Activated naive CD4-positive, alpha-beta T cell treated with Interleukin-2 at 50 U/mL for 16 hours (primary cell): ENCODE measurements at places on chromosomes 7 and 10.

GRCh38 chr10:61898435-61898778 lies 3.1 kb upstream of the ARID5B start:
- DNase-seq, result no peak

DNA sequence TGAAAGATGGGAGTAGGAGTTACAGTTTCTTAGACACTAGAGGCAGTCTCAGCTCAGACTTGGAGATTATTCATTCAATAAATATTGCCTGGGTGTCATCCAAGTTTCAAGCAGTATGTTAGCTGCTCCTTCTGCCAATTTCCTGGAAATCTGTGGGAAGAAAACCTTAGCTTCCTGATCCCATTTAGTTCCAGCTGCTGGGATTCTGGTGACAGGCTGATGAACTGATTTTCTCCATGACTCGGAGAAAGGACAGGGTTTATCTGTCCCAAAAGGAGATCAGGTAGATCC lies 95.8 kb downstream of the CLEC2L start:
- no peak for DNase-seq

- DNase-seq, result no peak
These were observed 12.8 kb downstream of the PRKG1 start for GRCh38 chr10:51087114-51087513.

GRCh38 chr7:94049615-94050014 lies 45.5 kb upstream of the BET1 start:
- DNase-seq, result no peak

GRCh38 chr10:111177379-111177778 lies 100.5 kb downstream of the ADRA2A start:
- no peak for DNase-seq

DNA sequence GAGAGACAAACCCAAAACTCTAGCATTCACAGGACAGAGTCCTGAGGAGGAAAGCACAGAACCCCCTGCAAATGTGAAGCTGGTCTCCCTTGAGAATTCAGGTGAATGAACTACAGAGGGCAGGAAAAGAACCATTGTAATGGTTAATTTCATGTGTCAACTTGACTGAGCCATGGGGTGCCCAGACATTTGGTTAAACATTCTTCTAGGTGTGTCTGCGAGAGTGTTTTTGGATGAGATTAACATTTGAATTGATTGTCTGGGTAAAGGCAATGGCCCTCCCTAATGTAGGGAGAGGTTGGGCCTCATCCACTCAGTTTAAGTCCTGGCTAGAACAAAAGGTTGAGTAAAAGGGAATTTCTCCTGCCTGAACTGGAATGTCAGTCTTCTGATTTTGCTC lies 15.7 kb upstream of the CDK1 start:
- no peak for DNase-seq

- DNase-seq, result no peak
These were observed 90.3 kb downstream of the JMJD1C start for GRCh38 chr10:63375458-63375857.

- DNase-seq, result no peak
These were observed 675 bp downstream of the SLC4A2 start for GRCh38 chr7:151060113-151060415.

DNA sequence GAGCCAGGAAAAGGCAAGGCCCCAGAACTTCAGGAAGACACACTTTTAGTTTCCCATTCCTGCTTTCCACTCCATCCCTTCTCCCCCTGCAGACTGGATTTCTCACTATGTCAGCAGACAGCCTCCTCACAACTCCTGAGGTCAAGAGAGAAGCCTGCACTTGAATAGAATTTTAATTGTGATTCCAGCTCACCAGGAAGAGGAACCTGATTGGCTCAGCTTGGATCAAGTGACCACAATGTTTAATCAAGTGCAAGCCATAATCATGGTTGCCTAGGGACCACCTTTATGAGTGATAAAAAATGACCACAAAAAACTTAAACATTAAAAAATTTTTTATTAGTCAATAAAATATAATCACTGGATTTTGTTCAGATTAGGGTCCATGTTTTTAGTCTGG lies 244.7 kb upstream of the RHOBTB1 start:
- DNase-seq, result no peak

DNA sequence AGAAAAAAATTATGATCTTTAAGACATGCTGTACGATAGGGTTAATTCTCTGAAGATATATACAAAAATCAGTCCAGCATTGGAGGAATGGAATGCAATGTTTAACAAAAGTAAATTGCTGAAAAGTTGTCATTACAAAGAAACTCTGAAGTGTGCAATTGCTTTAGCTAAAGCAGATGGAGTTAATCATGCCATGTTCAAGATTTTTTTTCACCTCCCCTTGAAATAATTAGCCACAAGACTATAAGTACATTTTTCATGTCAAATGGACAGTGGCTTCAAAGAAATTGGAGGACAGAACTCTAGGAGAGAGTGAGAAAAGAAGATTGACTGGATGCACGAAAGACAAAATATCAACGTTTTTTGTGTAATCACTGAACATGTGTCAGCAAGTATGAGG lies 63.1 kb upstream of the MEOX2 start:
- no peak for DNase-seq

DNA sequence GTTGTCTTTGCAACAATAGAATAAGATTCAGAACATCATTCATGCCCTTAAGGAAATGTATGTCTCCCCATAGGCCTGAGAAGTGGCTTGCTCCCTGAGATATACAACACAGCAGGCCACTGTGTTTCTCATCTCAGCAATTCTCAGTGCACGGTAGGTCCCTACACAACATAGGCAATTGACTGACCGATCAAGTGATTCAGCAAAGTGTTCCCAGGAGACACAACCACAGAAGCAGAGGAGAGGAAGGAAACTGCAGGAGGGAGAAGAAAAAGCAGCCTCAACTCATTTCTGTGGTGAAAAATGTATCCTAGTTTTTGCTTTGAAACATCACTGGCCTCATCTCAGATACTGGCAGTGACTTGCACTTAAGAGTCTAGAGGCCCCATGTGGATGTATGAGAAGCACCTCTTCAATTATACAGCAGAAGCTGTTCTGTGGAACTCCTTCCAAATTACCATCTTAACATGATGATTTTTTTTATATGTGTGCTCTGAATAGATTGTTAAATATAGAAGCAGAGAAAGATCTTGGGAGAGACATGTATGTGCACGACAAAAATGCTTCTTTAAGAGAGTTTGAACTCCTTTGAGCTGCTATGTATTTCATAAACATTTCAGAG lies 306.8 kb downstream of the XPNPEP1 start:
- no peak for DNase-seq

DNA sequence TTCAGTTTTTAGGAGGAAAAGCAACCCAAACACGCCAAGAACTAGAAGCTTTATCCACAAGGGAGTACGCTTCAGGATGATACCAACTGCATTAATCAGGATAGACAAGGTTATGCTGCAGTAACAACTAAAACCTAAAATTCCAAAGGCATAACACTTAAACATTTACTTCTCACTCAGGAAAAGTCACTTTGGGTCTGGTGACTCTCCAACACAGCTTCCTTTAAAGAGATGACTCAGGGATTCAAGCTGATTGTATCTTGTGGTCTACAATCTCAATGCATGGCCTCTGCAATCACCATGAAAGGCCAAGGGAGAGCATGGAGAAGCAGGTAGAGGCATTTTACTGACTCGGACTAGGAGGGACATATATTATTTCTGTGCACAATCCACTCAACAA lies 315.8 kb downstream of the KCNMA1 start:
- no peak for DNase-seq

GRCh38 chr7:28297801-28298459 lies 114.4 kb upstream of the CREB5 start:
- no peak for DNase-seq

DNA sequence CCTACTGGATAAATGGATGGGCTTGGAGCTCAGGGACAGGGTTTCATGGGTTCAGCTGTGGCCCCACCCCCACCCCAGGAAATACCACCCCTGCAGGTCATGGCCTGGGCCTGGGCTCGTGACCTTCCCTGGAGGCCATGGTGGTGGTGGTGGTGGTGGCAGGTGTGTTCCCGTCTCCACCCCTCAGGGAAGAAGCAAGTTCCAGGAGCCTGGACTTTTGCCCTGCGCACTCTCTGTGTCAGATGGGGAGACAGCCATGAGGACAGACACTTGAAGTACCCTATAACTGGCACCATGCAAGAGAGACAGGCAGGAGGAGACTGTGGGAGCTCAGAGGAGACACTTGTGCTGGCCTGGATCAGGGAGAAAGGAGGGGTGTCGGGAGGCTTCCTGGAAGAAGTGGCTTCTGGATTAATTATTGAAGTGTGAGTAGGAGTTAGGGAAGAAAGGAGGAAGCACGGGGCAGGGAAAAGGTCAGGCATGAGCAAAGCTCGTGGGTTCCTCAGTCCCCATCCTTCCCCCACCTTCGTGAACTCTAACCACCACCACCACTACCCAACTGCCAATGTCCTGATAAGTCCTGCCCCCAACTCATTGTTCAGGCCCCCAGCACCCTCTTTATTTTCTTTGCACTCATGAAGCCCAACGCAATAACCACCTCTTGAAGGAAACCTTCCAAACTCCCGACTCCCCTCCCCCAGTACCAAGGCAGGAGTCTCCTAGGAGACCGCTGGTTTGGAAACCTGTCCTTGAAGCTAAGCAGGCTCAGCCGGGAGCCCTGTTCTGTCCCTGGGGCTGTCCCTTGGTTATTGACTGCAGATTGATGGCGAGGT lies 8.9 kb downstream of the SH2B2 start:
- no peak for DNase-seq

DNA sequence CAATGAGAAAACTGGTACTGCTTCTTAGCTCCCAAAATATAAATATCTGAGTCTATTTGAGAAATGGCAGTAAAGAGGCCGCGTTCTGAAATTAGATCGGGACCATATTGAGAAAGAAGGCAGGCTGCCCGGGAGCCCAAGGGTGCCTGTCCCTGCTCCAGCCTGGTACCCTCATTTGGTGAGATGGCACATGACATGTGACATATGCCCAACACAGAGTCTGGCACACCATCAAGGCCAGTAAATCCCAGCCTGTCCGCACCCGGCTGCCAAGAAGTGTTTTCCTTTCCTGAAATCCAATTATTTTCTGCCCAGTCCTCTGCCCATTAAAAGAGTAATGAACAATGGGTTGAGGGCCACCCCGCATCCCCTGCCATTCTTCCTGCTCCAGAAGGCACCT lies 66.4 kb downstream of the CDH23 start:
- DNase-seq, result no peak

DNA sequence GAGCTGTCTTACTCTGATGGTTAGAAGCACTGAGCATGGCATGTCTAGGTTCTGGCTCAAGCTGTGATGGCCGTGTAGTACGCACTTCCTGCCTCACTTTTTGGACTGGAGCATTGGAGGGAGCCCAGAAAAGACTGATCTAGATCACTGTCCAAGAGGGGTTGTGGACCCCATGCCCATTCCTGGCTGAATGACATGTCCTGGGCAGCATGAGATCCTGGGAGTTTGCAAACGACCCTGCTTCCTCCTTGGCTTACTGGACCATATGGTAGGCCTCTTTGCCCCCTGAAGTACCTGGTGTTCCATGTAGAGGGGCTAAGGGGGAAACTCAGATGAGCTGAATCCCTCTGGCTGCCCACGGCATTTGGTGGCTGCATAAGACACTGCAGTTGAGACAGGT lies 36.7 kb downstream of the ARHGAP22 start:
- DNase-seq, result no peak

- no peak for DNase-seq
These were observed 109.5 kb upstream of the TMEM72 start for GRCh38 chr10:44801383-44802327.

DNA sequence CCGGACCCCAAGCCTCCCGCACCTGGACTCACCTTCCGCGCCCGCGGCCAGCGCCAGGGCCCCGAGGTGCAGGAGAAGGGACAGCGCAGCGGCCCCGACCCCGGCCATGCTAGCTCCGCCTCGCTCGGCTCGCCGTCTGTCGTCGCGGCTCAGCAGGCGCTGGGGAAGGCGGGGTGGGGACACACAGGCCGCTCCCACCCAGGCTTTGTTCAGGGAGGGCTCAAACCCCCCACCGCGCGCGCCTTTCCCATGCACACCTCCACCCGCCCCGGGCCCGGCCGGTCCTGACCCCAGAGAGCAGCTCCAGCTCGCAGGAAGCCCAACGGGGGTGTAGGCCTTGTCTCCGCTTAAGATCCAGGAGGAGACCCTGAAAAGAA lies at the start of gene KCP:
Gene KCP, minus strand, starts transcription at position 141 of the 377 bp plus-strand sequence. Its CDS starts 33 bp downstream, at position 108.
- DNase-seq, result no peak

DNA sequence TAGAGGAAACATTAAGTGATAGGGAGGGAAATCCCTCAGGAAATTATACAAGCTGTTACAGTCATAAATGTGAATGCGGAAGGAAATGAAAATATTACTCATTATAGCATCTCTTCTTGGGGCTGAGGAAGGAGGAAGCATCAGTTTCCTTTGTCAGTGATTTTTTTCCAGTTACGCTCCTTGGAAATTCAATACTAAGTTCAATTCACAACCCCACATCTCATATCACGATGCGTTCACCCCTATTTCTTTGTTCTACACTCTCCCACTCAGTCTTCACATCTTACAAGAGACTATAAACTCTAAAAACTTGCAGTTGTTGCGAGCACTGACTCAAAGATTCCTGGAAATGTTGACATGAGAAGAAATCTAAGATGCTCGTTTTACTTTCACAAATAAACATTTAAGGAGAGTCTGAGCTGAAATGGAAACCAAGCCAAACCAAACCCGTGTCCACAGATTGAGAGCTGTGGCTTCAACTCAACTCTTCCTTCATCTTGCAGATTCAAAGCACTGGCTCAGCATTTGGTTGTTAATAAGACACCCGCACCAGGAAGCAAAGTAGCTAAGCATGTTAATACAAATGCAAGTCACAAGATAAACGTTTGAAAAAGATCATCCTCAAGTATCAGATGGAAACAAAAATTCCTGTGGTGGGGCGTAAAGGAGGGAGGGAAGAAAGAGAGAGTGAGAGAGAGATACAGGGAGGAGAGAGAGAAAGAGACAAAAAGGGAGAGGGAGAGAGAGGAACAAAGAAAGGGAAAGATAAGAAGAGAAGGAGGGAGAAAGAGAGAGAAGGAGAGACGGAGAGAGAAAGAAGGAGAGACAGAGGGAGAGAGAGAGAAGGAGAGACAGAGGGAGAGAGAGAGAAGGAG lies 150.0 kb upstream of the RSU1 start:
- DNase-seq, result peak; percentile 19

DNA sequence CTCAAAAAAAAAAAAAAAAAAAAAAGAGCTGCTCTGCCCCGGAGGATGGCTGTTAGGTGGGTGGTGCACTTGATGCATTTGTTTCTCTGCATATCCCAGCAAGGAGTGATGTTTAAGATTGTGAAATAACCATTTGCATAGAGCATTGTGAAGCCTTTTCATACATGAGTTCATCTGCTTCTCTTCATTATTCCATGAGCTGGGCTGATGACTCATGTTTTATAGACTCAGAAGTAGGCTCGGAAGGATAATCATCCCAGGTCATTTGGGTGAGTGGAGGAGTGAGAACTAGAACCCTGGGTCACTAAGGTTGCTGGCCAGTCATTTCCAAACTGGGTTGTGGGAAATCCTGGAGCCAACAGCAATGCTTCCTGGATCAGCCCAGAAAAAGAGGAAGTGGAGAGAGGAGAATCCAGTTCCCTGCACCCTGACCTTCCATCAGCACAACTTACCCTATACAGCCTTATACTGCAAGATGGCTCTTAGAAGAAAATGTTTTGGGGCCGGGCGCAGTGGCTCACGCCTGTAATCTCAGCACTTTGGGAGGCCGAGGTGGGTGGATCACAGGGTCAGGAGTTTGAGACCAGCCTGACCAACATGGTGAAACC lies 45.3 kb downstream of the TACC2 start:
- DNase-seq, result no peak

- no peak for DNase-seq
These were observed 35.1 kb upstream of the WIPF3 start for GRCh38 chr7:29771081-29771816.
